ENCODE measurements at places on chromosomes 2 and 18. TPM values are rescaled to one million over a fixed set of nuclear protein-coding genes. Genes with fewer than 3 reads are reported as not detected.

- H3K4me3 ChIP-seq = peak overlapping the region; percentile 94
- H3K27ac ChIP-seq = peak overlapping the region; percentile 20
- H3K36me3 ChIP-seq = no peaks in the 10 kb centered on the region
Measured at GRCh38 chr2:68466778-68467076, 367 bp downstream of the FBXO48 start.

- no peak overlapping the region for H3K4me3 ChIP-seq
- DNase-seq = no peak
- no peak overlapping the region for H3K27ac ChIP-seq
- no peaks in the 10 kb centered on the region for H3K27me3 ChIP-seq
- H3K4me1 ChIP-seq = no peaks in the 10 kb centered on the region
Measured at GRCh38 chr2:185384822-185385560, 353.6 kb upstream of the FSIP2 start.

DNA sequence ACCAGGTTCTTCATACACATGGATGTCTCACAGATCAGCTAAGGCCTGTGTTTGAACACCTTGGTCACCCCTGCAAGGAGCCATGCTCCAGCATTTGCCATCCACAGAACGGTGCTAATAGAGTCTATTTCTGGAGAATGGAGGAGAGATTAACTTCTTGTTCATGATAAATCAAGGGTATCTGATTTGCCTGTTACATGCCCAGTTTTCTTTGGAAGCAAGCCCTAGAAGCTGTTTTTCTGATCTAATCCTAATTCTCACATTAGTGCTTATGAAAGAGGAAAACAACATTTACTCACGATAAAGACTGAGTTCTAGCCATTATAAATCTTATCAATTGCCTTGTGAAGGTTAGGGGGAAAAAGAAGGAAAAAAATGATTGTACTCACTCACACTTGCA lies 119.6 kb upstream of the DTNA start:
- no peak for DNase-seq
- no peak overlapping the region for H3K4me3 ChIP-seq
- H3K36me3 ChIP-seq = no peaks in the 10 kb centered on the region
- no peaks in the 10 kb centered on the region for H3K27me3 ChIP-seq
- H3K27ac ChIP-seq = peak overlapping the region; percentile 75
- peaks cover 5% of the 10 kb centered on the region for H3K4me1 ChIP-seq

GRCh38 chr2:71071681-71072398 lies 3.4 kb downstream of the NAGK start:
- no peaks in the 10 kb centered on the region for H3K36me3 ChIP-seq
- no peak overlapping the region for H3K27ac ChIP-seq
- H3K4me1 ChIP-seq = no peaks in the 10 kb centered on the region
- peak; percentile 70 for DNase-seq
- no peaks in the 10 kb centered on the region for H3K27me3 ChIP-seq

GRCh38 chr2:200703127-200703925 lies 108.4 kb upstream of the BZW1 start:
- H3K4me3 ChIP-seq = no peak overlapping the region
- H3K27me3 ChIP-seq = no peaks in the 10 kb centered on the region
- no peaks in the 10 kb centered on the region for H3K36me3 ChIP-seq

DNA sequence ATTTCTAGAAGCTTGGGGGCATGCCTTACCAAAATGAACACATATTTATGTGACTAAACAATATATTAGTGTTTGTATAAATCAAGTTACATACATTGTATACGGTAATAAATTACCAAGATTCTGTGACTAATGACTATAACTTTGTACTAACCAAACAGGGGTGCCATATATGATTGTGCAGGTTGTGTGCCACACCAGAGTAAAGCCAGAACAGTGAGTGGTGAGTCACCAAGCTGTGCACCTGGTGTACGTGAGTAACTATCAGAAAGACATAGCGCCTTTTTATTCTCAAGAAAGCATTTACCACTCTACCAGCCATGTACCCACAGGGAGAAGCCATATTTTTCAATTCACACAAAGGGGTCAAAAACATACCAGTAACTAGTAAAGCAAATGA lies 453.2 kb upstream of the PIK3C3 start:
- no peaks in the 10 kb centered on the region for H3K36me3 ChIP-seq
- H3K27ac ChIP-seq = no peak overlapping the region
- no peak overlapping the region for H3K4me3 ChIP-seq

DNA sequence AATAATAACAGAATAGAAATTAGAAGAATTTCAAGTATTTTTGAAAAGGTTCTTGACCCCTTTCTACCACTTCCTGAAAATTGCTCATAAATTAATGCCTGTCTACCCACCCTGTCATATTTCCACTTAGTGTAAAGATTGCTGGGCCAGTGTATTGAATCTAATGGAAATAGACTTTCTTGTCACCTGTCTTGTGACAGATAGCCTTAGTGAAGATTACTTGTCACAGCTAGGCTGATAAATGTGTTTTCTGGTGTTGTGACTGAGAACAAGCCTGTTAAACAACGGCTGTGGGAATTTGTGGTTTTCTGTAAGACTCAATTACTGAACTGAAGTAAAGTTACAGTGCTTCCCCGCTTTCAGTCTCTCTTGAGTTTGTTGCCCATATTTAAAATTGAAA lies 37.0 kb downstream of the PIK3C3 start:
- H3K27ac ChIP-seq = no peak overlapping the region
- H3K27me3 ChIP-seq = no peaks in the 10 kb centered on the region
- no peaks in the 10 kb centered on the region for H3K4me1 ChIP-seq
- H3K4me3 ChIP-seq = no peak overlapping the region
- DNase-seq = no peak

- no peaks in the 10 kb centered on the region for H3K36me3 ChIP-seq
- H3K27ac ChIP-seq = no peak overlapping the region
- no peak for DNase-seq
- H3K4me3 ChIP-seq = no peak overlapping the region
- H3K4me1 ChIP-seq = no peaks in the 10 kb centered on the region
Measured at GRCh38 chr18:12155996-12156395, 62.4 kb downstream of the ANKRD62 start.

SUCLG1 gene
- total RNA-seq = 48.8 TPM

PPIL3 gene
- 33.7 TPM for total RNA-seq

ASIC4 gene
- total RNA-seq = 0.29 TPM
